ENCODE measurements at places on chromosomes 2 and 18. TPM values are rescaled to one million over a fixed set of nuclear protein-coding genes. Genes with fewer than 3 reads are reported as not detected.

The AQP4 gene
- total RNA-seq = 1.1 TPM

DNA sequence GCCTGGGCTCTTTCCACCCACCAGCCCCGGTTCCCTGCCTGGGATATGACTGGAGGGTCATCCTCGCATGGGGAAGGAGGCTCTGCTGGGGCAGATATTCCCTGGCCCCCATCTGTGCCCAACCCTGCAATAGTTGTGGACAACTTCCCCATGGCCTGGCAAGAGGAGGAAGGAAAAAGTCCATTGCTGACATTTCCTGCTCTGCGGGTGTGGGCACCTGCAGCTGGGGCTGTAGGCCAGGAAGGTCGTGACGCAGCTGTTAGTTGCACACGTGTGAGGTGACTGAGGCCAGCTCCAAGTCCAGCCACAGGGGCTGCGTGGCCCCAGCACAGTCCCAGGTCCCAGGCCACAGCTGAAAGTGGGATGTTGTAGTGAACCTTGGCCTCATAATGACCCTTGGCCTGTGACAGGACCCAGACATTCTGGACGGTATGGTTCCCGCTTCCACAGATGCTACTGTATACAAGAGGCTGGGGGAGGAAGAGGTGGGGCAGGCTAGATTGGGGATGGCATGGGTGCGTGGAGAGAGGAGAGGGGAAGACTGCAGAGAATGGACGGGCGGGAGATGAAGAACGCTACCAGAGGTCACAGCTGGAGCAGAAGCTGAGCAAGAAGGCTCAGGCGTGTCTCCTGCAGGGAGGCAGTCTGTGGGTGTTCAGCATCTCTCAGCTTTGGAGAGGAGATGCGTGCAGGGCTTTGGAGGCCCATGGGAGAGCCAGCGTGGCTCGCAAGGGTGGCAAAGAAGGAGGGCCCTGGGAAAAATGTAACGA lies 22.1 kb downstream of the OTOF start:
- DNase-seq = no peak
- no peaks in the 10 kb centered on the region for H3K27me3 ChIP-seq
- no peaks in the 10 kb centered on the region for H3K36me3 ChIP-seq
- H3K4me1 ChIP-seq = no peaks in the 10 kb centered on the region
- H3K4me3 ChIP-seq = no peak overlapping the region

DNA sequence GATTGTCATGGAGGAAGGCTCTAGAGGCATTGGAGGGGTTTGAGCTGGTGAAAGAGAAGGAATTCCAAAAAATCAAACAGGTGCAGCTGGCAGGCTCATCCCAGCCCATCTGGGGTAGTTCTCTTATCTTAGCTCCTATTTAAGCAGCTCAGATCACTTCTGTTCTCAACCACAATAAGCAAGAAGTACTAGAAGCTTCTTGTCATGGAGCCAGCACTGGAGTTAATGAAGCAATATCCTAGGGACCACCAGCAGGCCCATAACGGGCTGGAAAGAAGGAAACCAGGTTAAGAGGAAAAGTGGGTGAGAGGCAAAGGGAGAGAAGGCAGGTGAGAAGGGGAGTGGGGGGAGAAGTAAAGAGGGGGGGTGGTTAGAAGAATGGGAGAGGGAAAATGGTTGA lies 100.7 kb upstream of the ZFP36L2 start:
- no peak overlapping the region for H3K27ac ChIP-seq
- H3K4me1 ChIP-seq = peaks cover 27% of the 10 kb centered on the region
- no peak overlapping the region for H3K4me3 ChIP-seq
- no peak for DNase-seq

DNA sequence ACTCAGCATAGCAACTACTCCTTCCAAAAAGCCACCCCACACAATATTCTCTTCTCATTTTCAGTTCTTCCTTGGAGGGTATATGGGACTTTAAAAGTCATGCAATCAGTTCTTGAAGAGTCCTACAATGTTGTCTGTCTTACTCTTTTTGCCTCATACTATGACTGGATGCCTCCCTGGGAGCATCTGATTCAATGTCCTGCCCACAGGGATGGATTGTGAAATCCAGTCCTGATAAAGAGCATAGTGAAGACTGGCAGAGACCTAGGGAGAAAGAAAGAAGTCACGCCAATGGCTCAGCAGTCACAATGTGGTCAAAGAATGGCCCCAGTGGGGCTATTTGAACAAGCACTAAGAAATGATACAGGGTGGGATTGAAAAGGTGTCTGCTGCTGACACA lies 155.1 kb upstream of the SERPINE2 start:
- peaks cover 7% of the 10 kb centered on the region for H3K4me1 ChIP-seq
- no peaks in the 10 kb centered on the region for H3K27me3 ChIP-seq
- H3K27ac ChIP-seq = no peak overlapping the region
- DNase-seq = no peak
- H3K4me3 ChIP-seq = no peak overlapping the region
- H3K36me3 ChIP-seq = no peaks in the 10 kb centered on the region

- no peak for DNase-seq
- H3K4me3 ChIP-seq = no peak overlapping the region
- no peaks in the 10 kb centered on the region for H3K36me3 ChIP-seq
These were observed 10.5 kb downstream of the EVX2 start for GRCh38 chr2:176072951-176073904.

GRCh38 chr2:174343343-174343622 lies 8.5 kb downstream of the SP9 start:
- H3K27ac ChIP-seq = no peak overlapping the region
- H3K27me3 ChIP-seq = peaks cover 7% of the 10 kb centered on the region
- H3K4me1 ChIP-seq = peaks cover 2% of the 10 kb centered on the region

GRCh38 chr2:138948070-138948539 lies 167.9 kb upstream of the NXPH2 start:
- no peak for DNase-seq
- no peak overlapping the region for H3K27ac ChIP-seq
- H3K36me3 ChIP-seq = no peaks in the 10 kb centered on the region
- H3K4me1 ChIP-seq = no peaks in the 10 kb centered on the region
- no peak overlapping the region for H3K4me3 ChIP-seq

DNA sequence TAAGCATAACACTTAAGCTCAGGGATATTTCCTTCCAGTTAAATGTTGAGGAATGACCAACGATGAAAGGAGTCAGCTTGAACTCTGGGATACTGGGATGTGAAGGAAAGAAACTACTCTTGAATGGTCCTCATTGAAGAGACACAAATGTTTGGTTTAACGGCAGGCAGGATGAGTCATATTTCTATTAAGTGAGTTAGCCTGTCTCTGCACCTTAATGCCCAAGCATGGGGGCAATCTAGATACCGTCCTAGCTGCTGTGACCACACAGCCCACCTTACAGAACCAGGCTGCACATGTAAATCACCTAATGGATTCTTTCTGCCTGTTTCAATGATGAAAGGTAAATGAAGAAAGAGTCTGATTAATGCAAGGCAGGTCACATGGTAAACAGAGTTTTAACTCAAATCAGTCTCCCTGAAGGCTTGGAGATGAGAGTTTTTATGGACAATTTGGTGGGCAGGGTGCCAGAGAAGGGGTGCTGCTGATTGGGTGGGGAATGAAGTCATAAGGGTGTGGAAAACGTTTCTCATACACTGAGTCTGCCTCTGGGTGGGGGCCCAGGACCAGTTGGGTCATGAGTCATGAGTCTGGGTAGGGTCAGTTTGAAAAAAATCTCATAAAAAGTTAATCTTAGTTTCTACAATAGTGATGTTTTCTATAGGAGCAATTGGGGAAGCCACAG lies 144.6 kb upstream of the MMADHC start:
- H3K4me1 ChIP-seq = peaks cover 7% of the 10 kb centered on the region
- H3K27ac ChIP-seq = no peak overlapping the region
- no peaks in the 10 kb centered on the region for H3K36me3 ChIP-seq
